ENCODE measurements at places on chromosomes 4 and X.

DNA sequence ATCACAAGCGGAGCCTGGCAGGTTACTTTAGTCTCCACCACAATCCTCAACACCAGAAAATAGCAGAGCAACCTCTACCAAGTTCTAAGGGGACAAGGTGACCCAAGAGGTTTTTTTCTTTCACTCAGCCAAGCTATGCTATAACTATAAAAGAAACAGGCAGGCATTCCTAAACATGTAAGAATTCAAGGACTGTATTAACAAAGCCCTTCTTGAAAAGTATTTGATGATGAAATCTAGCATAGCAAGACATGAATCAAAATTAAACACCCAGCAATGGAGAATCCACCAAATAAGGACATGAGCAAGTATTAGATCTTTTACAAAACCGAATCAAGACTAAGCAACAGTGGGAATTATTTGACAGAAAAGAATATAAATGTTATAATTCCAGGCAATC is 25.7 kb upstream of the C1QTNF7 start:
- DNase-seq: peak; percentile 83

DNA sequence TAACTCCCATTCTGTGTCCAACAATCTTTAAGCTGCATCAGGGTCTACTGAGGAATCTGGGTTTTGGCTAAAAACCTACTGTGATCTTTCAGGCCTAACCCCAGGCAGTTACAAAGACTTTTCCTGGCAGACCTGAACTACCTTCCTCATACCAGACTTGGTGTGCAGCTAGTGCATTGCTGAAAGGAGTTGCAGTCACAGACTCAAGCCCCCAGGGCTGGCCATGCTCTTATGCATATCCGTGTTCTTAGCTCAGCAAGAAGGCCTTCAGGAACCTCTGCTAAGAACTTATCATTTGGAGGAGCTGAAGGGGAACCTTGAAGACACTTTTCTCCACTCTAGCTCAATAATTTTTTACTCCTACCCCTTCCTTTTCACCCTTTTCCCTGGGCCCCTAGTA is 147.5 kb downstream of the INPP4B start:
- DNase-seq: no peak

DNA sequence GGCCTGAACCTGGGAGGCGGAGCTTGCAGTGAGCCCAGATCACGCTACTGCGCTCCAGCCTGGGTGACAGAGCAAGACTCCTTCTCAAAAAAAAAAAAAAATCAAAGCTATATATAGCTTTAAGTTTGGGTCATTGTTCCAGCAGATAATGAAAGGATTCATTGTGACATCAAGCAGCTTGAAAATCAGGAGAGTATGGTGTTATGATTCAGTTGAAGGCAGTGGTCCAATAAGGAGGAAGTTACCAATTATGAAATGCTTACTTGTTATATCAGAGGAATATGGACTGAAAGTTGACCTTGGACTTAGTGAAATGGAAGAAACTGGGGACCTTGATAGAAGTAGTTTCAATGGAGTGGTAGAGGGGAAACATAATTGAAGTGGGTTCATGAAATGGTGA is 140.4 kb upstream of the MAD2L1 start:
- DNase-seq: no peak

- DNase-seq: no peak
These were observed at the start of gene CLDN22 for GRCh38 chr4:183320211-183321059. Gene CLDN22 (minus strand): TSS chr4:183320276. CDS start chr4:183320218, 58 bp downstream.

- peak; percentile 0 for DNase-seq
These were observed 441.1 kb downstream of the KCNIP4 start for GRCh38 chr4:21507439-21507838.
